ENCODE measurements at places on chromosomes 2 and 18.

DNA sequence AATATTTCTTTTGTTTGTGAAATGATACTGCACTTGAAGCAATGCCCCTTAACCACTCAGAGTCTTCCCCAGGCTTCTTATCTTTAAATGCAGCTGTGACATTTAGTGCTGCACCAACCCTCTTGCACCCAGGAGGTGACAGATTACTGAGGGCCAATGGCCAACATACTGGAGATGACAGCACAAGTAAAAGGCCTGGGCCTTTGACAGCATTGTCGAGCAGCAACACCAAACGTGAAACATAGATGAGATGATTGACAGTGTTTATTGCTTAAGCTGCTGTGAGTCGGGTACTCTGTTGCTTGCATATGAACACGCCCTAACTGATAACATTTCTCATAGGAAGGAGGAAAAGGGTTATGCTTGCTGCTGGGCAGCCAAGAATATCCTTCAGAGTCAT, 80.3 kb downstream of the THNSL2 start:
- DNase-seq: peak; percentile 14

- peak; percentile 81 for DNase-seq
Measured at GRCh38 chr18:3995476-3996102, 459.5 kb downstream of the DLGAP1 start.

- peak; percentile 72 for DNase-seq
Measured at GRCh38 chr2:227106845-227107759, 56.9 kb downstream of the COL4A4 start.

DNA sequence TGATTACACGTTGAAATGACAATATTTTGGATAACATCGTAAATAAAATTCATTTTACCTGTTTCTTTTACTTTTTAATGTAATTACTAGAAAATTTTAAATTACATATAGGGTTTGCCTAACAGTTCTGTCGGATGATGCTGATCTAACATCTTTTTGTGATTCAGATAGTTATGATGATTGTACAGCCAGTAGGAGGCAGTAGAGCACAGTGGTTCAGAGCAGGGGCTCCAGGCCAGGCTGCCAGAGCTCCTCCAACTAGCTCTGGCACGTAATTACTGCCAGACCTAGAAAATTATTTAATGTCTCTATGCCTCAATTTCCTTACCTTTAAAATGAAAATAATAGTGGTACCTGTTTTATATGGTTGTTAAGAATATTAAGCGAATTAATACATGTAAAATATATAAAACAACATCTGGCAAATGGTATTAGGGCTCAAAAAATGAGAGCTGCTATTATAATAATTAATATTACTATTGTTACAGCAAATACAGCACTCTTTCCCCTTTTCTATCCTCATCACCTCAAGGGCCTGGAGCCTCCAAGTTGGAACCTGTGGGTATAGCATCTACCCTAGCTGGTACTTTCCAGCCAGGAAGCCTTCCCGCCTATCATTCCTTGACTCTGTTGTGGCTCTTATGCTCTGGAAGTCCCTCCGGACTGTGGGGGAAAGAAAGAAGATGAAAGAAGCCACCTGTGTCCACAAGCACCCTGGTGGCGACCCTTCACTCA, 47.7 kb upstream of the PLA2R1 start:
- peak; percentile 79 for DNase-seq

DNA sequence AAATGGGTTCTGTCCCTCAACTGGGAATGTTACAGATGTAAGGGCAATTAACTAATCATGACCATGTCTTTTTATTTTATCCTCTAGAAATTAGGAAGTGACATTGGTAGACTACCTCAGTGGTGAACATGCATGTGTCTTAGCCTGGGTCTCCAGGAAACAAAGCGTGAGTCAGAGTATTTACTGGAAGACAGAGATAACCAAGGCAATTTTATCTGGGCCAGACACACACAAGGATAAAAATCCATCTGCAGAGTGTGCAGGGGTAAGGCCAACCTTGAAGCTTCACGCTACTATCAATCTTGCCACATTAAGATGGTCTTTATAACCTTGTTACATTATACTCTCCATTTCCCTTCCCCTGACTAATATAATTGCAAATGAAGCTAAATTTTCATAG, 487.5 kb downstream of the SUCLG1 start:
- peak; percentile 28 for DNase-seq

GRCh38 chr2:240155048-240155744, 14.7 kb upstream of the OTOS start:
- no peak for DNase-seq

DNA sequence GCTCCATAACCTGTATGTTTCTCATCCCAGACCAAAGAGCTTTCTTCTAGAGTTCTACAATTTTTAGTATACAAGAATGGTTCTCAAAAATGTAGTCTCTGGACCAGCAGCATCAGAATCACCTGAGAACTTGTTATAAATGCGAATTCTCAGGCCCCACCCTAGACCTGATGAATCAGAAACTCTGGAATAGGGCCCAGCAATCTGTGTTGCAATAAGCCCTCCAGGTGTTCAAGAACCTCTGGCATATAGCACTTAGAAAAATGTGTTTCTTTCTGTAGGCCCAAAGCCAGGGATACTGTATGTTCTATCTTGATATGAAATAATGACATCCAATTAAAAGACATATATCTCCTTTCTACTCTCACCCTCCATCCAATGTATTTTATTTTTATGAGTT, 10.4 kb downstream of the PAIP2B start:
- peak; percentile 93 for DNase-seq

DNA sequence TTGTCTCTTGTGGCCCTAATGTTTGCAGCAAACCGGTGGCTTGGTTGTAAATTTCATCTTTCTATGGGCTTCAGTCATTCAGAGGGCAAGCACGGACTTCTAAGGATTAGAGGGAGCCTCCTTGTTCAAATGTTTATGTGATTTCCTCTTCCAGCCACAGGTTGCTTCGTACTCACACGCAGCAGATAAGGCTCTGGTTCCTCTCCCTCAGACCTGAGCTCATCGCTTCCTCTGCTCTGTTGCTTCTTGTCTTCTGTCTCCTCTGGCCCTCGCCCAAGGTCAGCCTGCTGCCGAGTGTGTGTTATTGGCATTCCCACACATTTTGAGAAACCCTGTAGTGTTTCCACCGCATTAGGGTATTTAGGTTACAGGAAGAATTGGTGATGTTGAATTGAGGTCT, 44.0 kb downstream of the MYL12B start:
- peak; percentile 84 for DNase-seq

DNA sequence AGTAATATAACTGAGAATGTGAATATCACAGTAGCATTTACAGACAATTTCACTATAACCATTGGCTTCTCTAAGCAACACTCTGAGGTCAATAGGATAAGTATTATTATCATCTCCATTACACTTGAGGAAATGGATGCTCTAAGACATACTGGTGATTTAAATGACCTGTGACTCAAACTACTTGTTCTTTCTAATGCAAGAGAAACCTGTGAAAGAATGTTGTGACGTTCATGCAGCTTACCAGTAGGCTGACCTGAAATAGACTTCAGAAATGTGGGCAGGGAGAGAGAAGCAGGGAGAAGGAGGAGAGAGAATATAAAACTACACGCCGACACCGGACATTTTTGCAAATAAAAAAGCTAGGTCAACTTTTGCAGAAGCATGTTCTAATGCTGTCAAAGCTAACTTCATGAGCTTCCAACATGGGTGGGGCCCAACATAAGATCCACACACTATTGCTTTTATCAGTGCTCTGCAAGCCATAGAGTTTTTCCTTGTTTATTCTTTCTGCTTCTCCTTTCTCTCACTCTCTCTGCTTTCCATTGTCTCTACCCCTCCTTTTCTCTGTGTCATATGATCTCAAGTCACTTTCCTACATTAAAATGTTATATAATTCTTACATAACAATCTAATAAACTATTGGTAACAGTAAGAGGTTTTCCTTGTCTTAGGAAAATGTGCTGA, 217.6 kb upstream of the FN1 start:
- peak; percentile 26 for DNase-seq

DNA sequence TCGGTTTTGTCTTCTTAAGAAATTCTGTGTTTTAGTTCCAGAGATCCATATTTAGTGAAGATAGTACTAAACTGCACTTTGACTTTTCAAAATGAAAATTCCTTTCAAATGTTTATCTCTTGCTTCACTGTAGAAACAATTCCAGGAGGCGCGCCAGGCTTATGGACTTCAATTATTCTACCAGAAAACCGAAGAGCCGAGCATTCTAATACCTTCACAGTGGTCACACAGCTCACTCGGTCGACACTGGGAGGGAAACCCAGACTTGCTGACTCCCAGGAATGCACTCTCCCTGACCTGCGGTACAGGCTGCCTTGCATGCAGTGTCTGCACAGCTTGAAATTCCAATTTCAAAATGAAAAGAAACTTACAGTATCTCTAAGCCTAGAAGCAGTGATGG, 119.9 kb upstream of the PIEZO2 start:
- no peak for DNase-seq

- DNase-seq: no peak
Measured at GRCh38 chr2:190178066-190178722, 115.7 kb upstream of the MSTN start.

DNA sequence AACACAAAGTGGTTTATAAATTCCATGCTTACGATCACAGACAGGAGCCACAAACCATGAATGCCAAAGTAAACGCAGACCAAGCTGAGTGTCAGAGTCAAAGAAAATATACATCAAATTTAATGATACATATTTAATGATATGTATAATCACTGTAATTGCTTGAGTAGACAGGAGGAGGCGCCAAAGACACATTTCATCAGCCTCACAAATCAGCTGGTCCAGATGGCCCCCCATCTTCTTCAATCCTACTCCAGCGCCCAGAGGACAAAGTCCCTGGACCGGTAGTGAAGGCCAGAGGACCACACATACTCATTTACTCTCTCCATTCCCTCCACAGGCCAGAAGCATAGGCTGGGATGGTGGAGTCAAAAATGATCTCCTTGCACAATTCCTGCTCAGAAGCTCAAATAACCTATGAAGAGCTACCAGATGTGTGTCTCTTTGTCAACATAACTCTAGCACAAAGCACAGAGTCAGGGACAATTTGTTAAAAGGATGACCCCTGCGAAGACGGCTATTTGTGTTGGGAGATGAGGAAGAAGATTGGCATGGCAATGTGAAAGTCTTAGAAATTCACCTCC, 149.3 kb upstream of the PGAP1 start:
- peak; percentile 14 for DNase-seq

GRCh38 chr2:190637903-190638618, 10.8 kb upstream of the NAB1 start:
- DNase-seq: no peak

DNA sequence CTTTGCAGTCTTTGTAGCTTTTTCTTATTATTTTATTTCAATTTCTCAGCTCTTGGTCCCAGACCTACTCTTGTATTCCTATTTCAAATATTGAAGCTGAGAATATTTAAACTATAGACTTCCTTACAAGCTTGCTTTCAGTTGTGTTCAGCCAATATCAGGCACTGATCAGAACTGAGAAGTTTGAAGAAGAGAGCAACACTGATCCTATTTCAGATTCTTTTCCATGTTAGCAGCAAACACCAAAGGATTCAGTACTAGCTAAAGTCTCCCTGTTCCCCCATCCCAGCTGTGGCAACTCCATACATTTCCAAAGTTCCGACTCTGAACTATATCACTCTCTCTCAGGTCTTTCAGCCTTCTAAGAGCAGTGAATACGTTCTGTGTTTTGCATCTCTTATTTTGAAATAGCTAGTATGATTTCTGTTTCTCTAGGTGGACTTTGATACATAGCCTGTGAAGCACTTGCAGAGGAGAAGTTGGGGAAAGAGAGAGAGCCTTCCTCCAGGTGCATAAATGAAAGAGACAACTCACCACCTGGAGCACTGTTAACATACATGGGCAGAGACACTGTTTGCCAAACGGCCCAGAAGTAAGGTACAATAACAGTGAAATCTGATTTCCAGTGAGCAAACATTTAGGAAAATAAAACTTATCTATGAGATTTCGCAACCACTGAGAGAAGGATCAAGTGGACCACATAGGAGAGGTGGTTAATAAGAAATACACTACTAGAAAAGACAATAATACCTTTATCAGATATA, 135.0 kb upstream of the ZNF804A start:
- DNase-seq: no peak

GRCh38 chr18:8625461-8626092, 16.3 kb downstream of the RAB12 start:
- no peak for DNase-seq

DNA sequence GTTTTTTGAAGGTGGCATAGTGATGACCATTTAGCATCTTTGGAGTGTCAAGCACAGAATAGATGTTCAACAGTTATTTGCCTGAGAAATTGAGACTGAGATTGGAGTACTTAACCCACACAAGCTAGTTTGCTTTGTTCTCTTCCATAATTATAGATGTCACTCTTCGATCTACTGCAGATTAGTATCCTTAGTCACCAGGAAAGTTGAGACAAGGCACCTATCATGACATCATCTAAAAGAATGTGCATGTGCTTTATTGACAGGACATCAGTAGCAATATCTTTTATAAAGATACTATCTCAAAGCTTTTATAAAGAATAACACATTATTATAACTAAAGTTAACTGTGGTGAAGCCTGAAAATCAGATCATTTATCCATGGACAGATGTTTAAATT, 6.4 kb downstream of the VRK2 start:
- DNase-seq: peak; percentile 36

- DNase-seq: no peak
Measured at GRCh38 chr2:162390801-162391200, 46.9 kb downstream of the GCA start.

Measured in epithelial cell of esophagus (primary cell).